Activated CD4-positive, alpha-beta T cell treated with anti-CD3 and anti-CD28 coated beads, Interleukin-2, amount 10 ng/mL, durations not matched to agents 7 days and 5 days (primary cell): ENCODE measurements at places on chromosomes 5 and 9. TPM values are rescaled to one million over a fixed set of nuclear protein-coding genes. Genes with fewer than 3 reads are reported as not detected.

The TRUB2 gene
- 26.7 TPM for total RNA-seq

DNA sequence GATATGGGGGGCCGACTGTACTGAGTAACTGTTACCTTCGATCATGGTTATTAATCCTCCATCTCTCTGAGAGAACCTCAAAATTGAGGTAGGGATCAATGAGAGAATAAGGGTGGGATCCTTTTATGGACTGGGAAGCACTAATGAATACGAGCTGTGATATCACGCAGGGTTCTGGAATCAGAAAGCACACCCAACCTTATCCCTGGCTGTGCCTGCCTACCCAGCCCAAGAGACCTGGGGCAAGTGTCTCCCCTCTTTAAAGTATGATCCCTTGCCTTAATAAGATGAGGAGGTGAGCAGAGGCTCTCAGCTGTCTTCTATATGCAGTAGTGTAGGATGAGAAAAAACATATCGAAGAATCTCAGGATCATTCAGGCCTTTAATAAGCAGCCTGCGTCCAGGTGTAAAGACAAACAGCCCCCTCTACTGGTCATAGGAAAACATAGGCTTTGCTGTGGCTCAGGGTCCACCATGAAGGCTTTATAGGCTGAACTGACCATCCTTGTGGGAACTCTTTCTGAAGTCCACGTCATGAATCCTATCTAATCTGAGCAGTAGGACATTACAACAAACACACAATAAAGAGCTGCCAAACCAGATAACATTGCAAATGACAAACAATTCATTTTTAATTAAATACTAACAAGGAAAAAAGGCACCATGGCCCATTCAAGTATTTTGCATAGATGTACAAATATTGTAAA lies 16.8 kb downstream of the NIPAL4 start:
- peaks cover 72% of the 10 kb centered on the region for H3K36me3 ChIP-seq
- H3K4me3 ChIP-seq = no peak overlapping the region
- no peaks in the 10 kb centered on the region for H3K27me3 ChIP-seq
- peak; percentile 30 for DNase-seq

DNA sequence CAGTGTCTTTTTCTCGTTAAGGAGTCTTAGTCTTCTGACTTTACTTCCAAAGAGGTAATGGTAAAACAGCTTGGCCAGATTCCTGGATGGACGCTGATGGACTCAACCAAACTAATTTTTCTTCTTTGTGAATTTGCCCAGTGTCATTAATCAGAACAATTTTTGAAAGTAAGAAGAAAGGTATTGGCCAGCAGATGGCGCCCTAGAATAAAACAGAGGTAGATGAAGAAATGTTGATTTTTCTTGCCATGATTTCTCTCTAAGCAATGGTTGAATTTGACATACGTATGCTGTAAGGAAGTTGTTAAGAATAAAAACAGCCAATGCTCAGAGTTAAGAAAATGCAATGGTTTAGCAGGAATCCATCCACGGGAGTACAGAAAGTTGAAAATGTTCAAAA lies 500.0 kb downstream of the DIRAS2 start:
- no peak overlapping the region for H3K27ac ChIP-seq
- no peak overlapping the region for H3K4me3 ChIP-seq

DNA sequence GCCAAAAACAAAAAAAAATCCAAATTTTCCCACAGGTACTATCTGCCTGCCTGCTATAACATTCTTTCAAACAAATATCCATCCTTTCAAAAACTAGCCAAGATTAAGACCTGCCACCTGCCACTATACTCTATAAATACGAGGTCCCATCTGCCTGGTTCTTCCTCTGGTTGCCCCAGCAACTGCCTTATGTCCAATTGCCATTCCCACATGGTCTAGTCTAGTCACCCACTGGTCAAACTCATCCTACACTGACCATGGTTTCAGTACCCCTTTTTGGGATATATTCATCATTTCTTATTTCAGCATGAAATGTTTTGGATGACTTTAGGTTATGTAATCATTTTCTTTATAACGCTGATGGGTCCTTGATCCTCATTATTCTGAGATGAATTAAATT lies 95.1 kb upstream of the CCNG1 start:
- H3K27ac ChIP-seq = no peak overlapping the region
- DNase-seq = no peak

The ACOT12 gene
- not detected for total RNA-seq

The RNF14 gene
- total RNA-seq = 28.8 TPM

GRCh38 chr9:137139468-137140150 lies 655 bp downstream of the GRIN1 start:
- peaks cover 14% of the 10 kb centered on the region for H3K4me1 ChIP-seq
- peaks cover 48% of the 10 kb centered on the region for H3K27me3 ChIP-seq
- H3K36me3 ChIP-seq = no peaks in the 10 kb centered on the region
- H3K27ac ChIP-seq = no peak overlapping the region
- H3K4me3 ChIP-seq = no peak overlapping the region

- H3K4me3 ChIP-seq = no peak overlapping the region
- no peaks in the 10 kb centered on the region for H3K4me1 ChIP-seq
- no peak for DNase-seq
- H3K36me3 ChIP-seq = no peaks in the 10 kb centered on the region
- H3K27ac ChIP-seq = peak overlapping the region; percentile 27
Measured at GRCh38 chr5:159504857-159505304, 174.6 kb upstream of the IL12B start.

DNA sequence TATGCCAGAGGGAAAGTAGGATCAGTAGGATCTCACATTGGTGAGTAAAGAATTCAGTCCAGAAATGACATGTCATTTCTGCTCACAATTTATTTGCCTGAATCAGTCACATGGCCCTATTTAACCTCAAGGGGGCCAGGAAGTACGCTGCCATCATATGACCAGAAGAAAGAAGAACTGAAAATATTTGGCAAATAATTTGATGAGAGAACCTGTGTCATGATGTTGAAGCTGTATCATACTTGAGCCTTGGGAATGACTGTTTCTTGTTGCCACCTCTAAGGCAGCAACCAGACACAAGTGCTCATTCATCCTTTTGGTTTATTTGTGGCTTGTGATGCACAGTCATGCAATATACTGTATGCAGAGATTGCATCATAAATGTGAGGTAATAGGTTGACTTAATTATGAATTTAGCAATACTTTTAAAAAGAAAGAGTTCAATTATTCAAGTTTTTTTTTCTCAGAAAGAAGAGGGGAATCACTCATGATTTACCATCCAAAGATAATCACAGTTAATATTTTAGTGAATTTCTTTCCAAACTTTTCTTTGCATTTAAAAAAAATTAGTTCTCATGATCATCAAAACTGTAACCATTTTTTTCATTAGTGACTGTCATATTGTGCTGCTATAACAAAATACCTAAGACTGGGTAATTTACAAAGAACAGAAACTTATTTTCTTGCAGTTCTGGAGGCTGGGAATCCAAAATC lies 8.2 kb upstream of the ZFYVE16 start:
- peaks cover 2% of the 10 kb centered on the region for H3K4me1 ChIP-seq
- no peak for DNase-seq
- no peak overlapping the region for H3K4me3 ChIP-seq
- no peak overlapping the region for H3K27ac ChIP-seq
- peaks cover 8% of the 10 kb centered on the region for H3K27me3 ChIP-seq

GRCh38 chr9:16661816-16662215 lies 208.7 kb downstream of the BNC2 start:
- no peaks in the 10 kb centered on the region for H3K4me1 ChIP-seq
- H3K36me3 ChIP-seq = no peaks in the 10 kb centered on the region
- no peak for DNase-seq
- no peak overlapping the region for H3K4me3 ChIP-seq

- no peak overlapping the region for H3K27ac ChIP-seq
- no peak for DNase-seq
- no peak overlapping the region for H3K4me3 ChIP-seq
- no peaks in the 10 kb centered on the region for H3K36me3 ChIP-seq
Measured at GRCh38 chr5:91332267-91333045, 50.7 kb downstream of the ARRDC3 start.

GRCh38 chr5:172284611-172284980 lies 1.0 kb upstream of the UBTD2 start:
- H3K27me3 ChIP-seq = peaks cover 10% of the 10 kb centered on the region
- no peak for DNase-seq
- H3K27ac ChIP-seq = peak overlapping the region; percentile 66

The C6 gene
- not detected for total RNA-seq

GRCh38 chr5:112933651-112934365 lies 11.8 kb upstream of the REEP5 start:
- H3K4me3 ChIP-seq = no peak overlapping the region
- no peak for DNase-seq
- peaks cover 42% of the 10 kb centered on the region for H3K4me1 ChIP-seq
- no peak overlapping the region for H3K27ac ChIP-seq
- peaks cover 11% of the 10 kb centered on the region for H3K36me3 ChIP-seq

The SLC46A2 gene
- not detected for total RNA-seq

The FSD1L gene
- 8.1 TPM for total RNA-seq

DNA sequence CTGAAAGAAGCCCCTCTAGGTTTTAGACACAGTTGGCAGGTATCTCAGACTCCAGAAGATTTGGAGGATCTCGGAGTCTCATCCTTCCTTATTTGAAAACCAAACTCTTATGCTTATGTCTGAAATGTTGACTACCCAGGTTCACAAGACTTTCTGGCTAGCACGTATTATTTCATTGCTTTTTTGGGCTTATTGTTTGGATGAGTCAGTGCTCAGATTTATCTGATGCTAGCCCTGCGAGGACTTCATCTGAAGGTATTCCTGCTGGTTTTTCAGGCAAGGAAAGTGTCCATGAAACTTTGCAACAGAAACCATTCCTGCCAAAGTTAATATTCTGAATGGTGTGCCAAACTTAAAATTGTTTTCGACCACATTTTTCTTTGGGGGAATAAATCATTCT lies 8.5 kb downstream of the OSTF1 start:
- peaks cover 32% of the 10 kb centered on the region for H3K36me3 ChIP-seq
- H3K27me3 ChIP-seq = no peaks in the 10 kb centered on the region
- no peak for DNase-seq

GRCh38 chr5:141850244-141850768 lies 27.9 kb downstream of the PCDH1 start:
- peaks cover 17% of the 10 kb centered on the region for H3K4me1 ChIP-seq
- no peaks in the 10 kb centered on the region for H3K36me3 ChIP-seq

- no peaks in the 10 kb centered on the region for H3K4me1 ChIP-seq
- H3K27me3 ChIP-seq = no peaks in the 10 kb centered on the region
- H3K4me3 ChIP-seq = no peak overlapping the region
- no peak overlapping the region for H3K27ac ChIP-seq
- DNase-seq = no peak
Measured at GRCh38 chr5:3339798-3340115, 255.9 kb upstream of the IRX1 start.

The LOX gene
- 0.04 TPM for total RNA-seq

- H3K4me3 ChIP-seq = no peak overlapping the region
- H3K27me3 ChIP-seq = peaks cover 9% of the 10 kb centered on the region
- no peaks in the 10 kb centered on the region for H3K4me1 ChIP-seq
Measured at GRCh38 chr5:82684659-82685058, 392.5 kb downstream of the TMEM167A start.

The ADRA1B gene
- not detected for total RNA-seq

GRCh38 chr9:16223074-16223871 lies 647.2 kb downstream of the BNC2 start:
- no peak for DNase-seq
- H3K4me1 ChIP-seq = no peaks in the 10 kb centered on the region
- no peaks in the 10 kb centered on the region for H3K27me3 ChIP-seq
- no peak overlapping the region for H3K4me3 ChIP-seq
- H3K27ac ChIP-seq = no peak overlapping the region

GRCh38 chr5:167061695-167062094 lies 1229.8 kb upstream of the WWC1 start:
- H3K27me3 ChIP-seq = no peaks in the 10 kb centered on the region
- H3K36me3 ChIP-seq = no peaks in the 10 kb centered on the region
- H3K27ac ChIP-seq = no peak overlapping the region
- no peaks in the 10 kb centered on the region for H3K4me1 ChIP-seq
- no peak for DNase-seq

The KIF27 gene
- 3.8 TPM for total RNA-seq

The REEP2 gene
- total RNA-seq = 0.77 TPM

DNA sequence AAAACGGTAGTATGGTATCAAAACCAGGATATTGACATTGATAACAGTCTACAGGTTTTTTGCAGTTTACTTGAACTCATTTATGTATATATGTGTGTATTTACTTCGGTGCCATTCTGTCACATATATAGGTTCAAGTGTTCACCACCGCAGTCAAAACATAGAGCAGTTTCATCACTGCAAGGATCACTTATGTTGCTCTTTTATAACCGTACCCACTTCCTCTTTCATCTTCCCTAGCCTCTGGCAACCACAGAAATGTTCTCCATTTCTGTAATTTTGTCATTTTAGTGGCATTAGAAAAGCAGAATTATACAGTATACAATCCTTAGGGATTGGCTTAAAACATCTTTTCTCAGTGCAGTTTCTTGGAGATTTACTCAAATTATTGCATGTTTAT lies 90.3 kb downstream of the SH3GL2 start:
- H3K36me3 ChIP-seq = no peaks in the 10 kb centered on the region
- no peak overlapping the region for H3K4me3 ChIP-seq
- DNase-seq = no peak
- H3K27ac ChIP-seq = no peak overlapping the region
- no peaks in the 10 kb centered on the region for H3K4me1 ChIP-seq
- H3K27me3 ChIP-seq = no peaks in the 10 kb centered on the region

The FOXD4L3 gene
- total RNA-seq = not detected

- no peak overlapping the region for H3K27ac ChIP-seq
- no peaks in the 10 kb centered on the region for H3K36me3 ChIP-seq
- H3K4me3 ChIP-seq = no peak overlapping the region
- no peak for DNase-seq
- H3K27me3 ChIP-seq = peaks cover 17% of the 10 kb centered on the region
Measured at GRCh38 chr5:115471345-115472063, 73.1 kb downstream of the FEM1C start.

- H3K4me3 ChIP-seq = no peak overlapping the region
- no peak overlapping the region for H3K27ac ChIP-seq
- no peaks in the 10 kb centered on the region for H3K36me3 ChIP-seq
- DNase-seq = no peak
Measured at GRCh38 chr5:97049175-97049574, 93.2 kb downstream of the LIX1 start.

The RASEF gene
- not detected for total RNA-seq

The ZNF608 gene
- total RNA-seq = not detected

DNA sequence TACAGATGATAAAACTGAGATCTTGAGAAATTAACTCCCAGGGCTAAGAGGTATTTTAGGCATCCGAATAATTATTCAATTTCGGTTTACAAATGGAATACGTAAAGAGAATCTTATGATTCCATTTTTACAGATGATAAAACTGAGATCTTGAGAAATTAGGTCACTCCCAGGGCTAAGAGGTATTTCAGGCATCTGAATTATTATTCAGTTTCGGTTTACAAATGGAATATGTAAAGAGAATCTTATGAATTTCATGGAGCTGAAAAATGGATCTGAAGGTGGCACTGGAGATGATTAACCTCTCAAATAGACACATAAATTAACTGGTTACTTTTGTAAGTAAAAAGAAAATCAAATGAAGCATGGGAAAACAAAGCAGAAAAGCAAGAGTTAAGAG lies 44.2 kb downstream of the FGF1 start:
- DNase-seq = no peak
- H3K36me3 ChIP-seq = no peaks in the 10 kb centered on the region
- H3K4me3 ChIP-seq = no peak overlapping the region
- peaks cover 2% of the 10 kb centered on the region for H3K4me1 ChIP-seq
- peaks cover 14% of the 10 kb centered on the region for H3K27me3 ChIP-seq
- H3K27ac ChIP-seq = no peak overlapping the region

The ZSWIM6 gene
- total RNA-seq = 4.3 TPM
